ENCODE measurements at places on chromosomes 13 and 19. TPM values are rescaled to one million over a fixed set of nuclear protein-coding genes. Genes with fewer than 3 reads are reported as not detected.

The UNC13A gene
- total RNA-seq: 0.30 TPM

The DNAJC15 gene
- total RNA-seq: 10.9 TPM

The ABCC4 gene
- total RNA-seq: 69.5 TPM

The ATP8B3 gene
- 0.89 TPM for total RNA-seq

The KLK14 gene
- total RNA-seq: not detected

The LILRB4 gene
- total RNA-seq: not detected

The ZNF888 gene
- total RNA-seq: 6.6 TPM

The ZBTB7A gene
- total RNA-seq: 36.2 TPM

The TNFSF13B gene
- 3.9 TPM for total RNA-seq
